Bronchus fibroblast of lung (primary cell): ENCODE measurements at places on chromosomes 13 and 19. TPM values are rescaled to one million over a fixed set of nuclear protein-coding genes. Genes with fewer than 3 reads are reported as not detected.

The ZNF816 gene
- 4.5 and 4.9 TPM in 2 replicates for total RNA-seq

The PLK5 gene
- total RNA-seq: not detected in 2 replicates

The OR7D2 gene
- not detected in 2 replicates for total RNA-seq

The LAIR1 gene
- total RNA-seq: not detected in 2 replicates

The CC2D1A gene
- 16.5 and 17.8 TPM in 2 replicates for total RNA-seq

The FGF21 gene
- total RNA-seq: not detected in 2 replicates

The WDR62 gene
- total RNA-seq: 12.2 and 12.9 TPM in 2 replicates

The MIR17HG gene
- 1.6 and 4.2 TPM in 2 replicates for total RNA-seq

The CYP2S1 gene
- total RNA-seq: 1.3 and 4.5 TPM in 2 replicates

The ZGLP1 gene
- 0.59 and 0.67 TPM in 2 replicates for total RNA-seq

The CADM4 gene
- 1.5 and 2.2 TPM in 2 replicates for total RNA-seq

The A1BG gene
- total RNA-seq: 56.7 and 57.5 TPM in 2 replicates

The KIR2DL4 gene
- not detected in 2 replicates for total RNA-seq

The TRAPPC5 gene
- total RNA-seq: 75.8 and 93.9 TPM in 2 replicates

The CCL25 gene
- total RNA-seq: not detected in 2 replicates

The DIAPH3 gene
- 15.8 and 19.5 TPM in 2 replicates for total RNA-seq

The THSD1 gene
- total RNA-seq: 3.3 and 3.7 TPM in 2 replicates

The LRRC63 gene
- total RNA-seq: 0.15 TPM in 1 of 2 replicates, not detected in the other

The CCDC122 gene
- total RNA-seq: 1.2 and 4.2 TPM in 2 replicates

The BRSK1 gene
- 4.9 and 5.8 TPM in 2 replicates for total RNA-seq

The KLC3 gene
- total RNA-seq: 0.15 TPM in 1 of 2 replicates, not detected in the other

The B3GNT3 gene
- total RNA-seq: 0.15 TPM in 1 of 2 replicates, not detected in the other

The ZNF829 gene
- 1.6 and 1.7 TPM in 2 replicates for total RNA-seq

The C13orf42 gene
- total RNA-seq: not detected in 2 replicates

The WDR88 gene
- not detected in 2 replicates for total RNA-seq

The INSR gene
- total RNA-seq: 5.5 and 6.1 TPM in 2 replicates

The PDX1 gene
- total RNA-seq: not detected in 2 replicates

The KLHL1 gene
- total RNA-seq: not detected in 2 replicates

The NLRP9 gene
- not detected in 2 replicates for total RNA-seq

The GFY gene
- not detected in 2 replicates for total RNA-seq

The PDE4A gene
- total RNA-seq: 3.4 and 4.8 TPM in 2 replicates

The KLK2 gene
- total RNA-seq: 0.89 TPM in 1 of 2 replicates, not detected in the other

The ZSWIM9 gene
- 0.59 and 1.2 TPM in 2 replicates for total RNA-seq

The ATP7B gene
- 1.8 TPM in 2 replicates for total RNA-seq

The CEACAM6 gene
- not detected in 2 replicates for total RNA-seq

The VSTM1 gene
- not detected in 2 replicates for total RNA-seq

The PROZ gene
- total RNA-seq: not detected in 2 replicates

The B3GNT8 gene
- 2.1 and 3.5 TPM in 2 replicates for total RNA-seq

The CYP2F1 gene
- not detected in 2 replicates for total RNA-seq

The TEX26 gene
- total RNA-seq: 0.17 and 0.30 TPM in 2 replicates

The GPC6 gene
- 11.1 and 15.8 TPM in 2 replicates for total RNA-seq

The F10 gene
- 9.4 and 12.0 TPM in 2 replicates for total RNA-seq

The ZNF30 gene
- total RNA-seq: 1.7 and 1.8 TPM in 2 replicates

The NEK3 gene
- total RNA-seq: 10.4 and 11.1 TPM in 2 replicates

The MYH14 gene
- not detected in 2 replicates for total RNA-seq
